NAMALWA (cell line): ENCODE measurements at places on chromosomes 3 and 15.

GRCh38 chr3:42301446-42302175 lies 35.6 kb upstream of the CCK start:
- no peak for DNase-seq

DNA sequence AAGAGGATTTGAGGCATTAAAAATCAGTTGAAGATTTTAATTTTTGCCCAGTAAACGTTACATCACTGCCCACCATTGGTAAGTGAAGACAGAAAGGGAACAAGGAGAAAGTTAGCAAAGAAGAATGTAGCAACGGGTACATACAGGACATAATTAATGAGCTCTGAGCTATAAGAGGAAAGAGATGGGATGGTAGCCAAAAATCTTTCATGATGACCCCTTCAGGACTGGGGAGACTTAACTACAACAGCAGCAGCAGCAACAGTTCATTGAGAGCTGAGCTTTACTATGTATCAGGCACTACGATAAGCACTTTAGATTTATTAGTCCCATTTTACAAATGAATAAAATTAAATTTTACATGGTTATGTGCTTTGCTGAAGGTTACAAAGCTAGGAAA lies 18.4 kb downstream of the EMC4 start:
- DNase-seq: no peak

DNA sequence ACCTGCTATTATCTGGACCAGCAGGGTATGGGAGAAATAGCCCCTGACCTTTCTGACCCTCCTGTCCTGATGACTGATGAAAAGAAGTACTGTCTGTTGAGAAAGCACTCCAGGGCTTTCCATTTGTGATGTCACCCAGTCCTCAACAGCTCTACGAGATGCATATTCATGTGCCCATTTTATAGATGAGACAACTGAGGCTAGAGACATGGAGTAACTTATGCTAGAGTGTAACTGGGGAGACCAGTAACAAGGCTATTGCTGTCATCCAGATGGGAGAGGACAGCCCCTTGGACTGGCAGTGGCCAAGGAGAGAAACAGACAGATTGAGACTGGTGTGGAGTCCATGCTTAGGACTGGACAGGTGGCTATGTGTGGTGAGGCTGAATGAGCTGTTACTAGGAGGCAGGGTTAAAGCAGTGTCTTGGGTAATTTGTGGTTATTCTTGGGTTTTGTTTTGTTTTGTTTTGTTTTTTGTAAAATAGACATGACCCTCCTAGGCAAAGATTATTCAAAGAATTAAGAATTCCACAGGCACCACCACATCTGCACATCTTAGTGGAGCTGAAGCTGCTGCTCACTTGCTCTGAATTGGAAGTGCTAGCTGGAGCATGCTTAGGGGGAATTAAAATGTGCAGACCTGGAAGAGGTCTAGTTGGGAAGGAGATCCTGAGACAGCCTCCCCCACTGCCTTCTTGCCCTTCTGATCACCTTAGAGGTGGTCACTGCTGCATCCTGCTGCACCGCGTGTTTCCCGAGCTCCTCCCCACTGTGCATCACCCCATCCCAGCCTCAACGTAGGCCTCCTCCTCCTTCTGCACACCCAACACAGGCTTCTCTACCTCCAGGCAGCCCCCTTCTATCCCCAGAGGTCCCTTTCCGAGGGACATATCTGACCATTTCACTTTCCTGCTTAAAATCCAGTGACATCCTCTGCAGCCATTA lies 8.4 kb downstream of the HRH1 start:
- no peak for DNase-seq

DNA sequence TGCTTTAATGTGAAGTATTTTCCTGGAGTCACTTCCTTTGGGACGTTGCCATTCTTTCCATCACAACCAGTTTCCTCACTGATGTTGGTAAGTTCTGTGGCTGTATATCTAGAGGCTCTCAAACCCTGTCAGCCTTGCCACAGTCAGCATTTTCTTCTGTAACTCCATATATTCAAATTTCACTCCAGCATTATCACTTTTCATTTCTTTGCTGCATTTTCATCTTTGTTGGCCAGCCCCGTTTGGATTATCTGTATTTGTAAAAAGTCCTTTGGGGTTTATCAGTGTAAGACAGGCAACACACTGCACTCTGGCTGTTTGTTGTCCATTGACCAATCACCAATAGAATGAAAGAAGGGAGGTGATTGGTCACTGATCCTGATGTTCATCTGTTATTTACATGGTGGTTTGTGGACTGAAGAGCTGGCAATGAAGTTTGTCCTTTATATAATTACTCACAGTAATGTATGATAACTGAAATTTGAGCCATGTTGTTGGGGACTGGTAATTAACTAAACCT lies 20.3 kb downstream of the GMPS start:
- no peak for DNase-seq

DNA sequence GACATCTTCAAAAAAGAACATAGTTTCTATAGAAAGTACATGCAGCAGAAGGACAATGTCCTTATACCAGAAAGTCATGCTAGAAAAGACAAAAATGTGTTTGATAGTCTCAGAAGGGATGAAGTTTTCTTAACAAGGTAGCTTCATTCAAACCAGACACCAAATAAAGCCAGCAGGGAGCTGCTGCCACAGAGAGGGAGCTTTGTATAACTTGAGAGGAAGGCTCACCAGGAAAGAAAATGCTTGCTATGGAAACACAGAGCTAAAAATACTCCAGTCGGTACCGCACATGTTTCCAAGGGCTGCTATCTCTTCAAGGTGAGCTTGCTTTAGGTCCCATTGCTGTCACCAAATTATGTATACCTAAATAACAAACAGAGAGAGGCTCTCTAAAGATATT lies 1074.8 kb upstream of the ALCAM start:
- peak; percentile 25 for DNase-seq

GRCh38 chr3:63046152-63046551 lies 170.9 kb upstream of the CADPS start:
- DNase-seq: no peak

DNA sequence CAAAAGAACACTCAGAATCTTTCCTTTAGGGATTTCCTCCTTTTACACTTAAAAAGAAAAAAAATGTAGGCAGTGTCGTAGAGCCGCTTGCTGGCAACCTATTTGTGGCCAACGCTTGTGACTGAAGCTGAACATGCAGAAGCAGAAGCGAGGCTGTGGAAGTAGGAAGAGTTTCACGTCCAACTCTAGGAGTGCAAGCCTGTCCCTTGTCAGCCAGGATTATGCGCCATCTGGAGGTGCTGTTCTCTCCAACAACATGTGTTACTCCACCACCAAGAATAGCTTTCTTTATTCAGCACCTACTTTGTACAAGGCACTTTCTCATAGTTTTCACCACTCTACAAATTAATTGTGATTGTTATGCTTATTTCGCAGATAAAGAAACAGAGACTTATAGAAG lies 223.2 kb upstream of the LMCD1 start:
- peak; percentile 5 for DNase-seq

- no peak for DNase-seq
Measured at GRCh38 chr3:150757364-150757763, 5.6 kb downstream of the SIAH2 start.

DNA sequence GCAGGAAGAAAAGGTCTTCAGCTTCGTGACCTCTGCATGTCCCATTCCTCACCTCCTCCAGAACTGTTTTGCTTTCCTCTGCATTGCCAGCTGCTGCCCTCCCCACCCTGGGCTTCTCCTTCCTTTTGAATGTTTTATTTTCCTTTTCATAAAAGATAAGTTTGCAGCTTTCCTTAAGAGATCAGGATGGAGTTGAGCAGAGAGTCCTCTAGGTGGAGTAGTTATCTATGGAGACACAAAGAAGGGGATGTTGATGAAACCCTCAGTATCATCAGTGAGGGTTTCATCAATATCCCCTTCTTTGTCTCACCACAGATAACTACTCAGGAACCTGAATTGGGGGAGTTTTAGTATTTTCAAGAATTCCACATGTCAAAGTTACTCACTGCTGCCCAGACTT lies 19.0 kb upstream of the SLC25A36 start:
- peak; percentile 50 for DNase-seq

DNA sequence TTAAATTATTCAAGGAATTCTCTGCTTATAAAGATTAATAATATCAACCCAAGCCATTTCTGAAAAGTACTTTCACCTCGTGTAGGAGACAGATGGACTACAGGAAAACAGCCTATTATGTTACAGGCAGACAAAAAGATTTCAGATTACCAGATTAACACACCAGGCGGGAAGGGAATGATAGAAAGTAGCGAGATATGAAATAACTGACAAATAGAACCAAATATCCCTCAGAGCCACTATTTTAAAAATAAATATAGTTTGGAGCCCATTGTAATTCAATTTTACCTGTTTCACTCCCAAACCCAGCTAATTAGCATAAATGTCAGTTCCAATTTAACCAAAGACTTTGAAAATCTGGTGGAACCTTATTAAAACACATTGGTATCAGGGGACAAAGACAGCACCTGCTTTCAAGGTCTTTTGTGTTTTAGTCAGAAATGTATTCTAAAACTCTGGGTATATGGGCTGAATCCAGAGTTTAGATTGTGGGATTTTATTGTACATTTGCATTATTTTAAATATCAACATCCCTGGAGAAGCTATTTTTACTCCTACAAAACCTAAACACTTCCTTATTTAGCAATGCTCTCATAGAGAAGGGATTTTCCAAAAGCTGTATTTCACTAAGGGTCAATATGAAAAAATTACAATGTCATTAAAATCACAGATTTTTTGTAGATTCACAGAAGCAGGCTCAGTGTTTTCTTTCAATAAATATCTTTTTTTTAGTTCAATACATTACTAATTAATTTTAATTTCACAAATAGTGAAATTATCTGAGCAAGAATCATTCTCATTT lies 138.4 kb downstream of the TNIK start:
- no peak for DNase-seq

DNA sequence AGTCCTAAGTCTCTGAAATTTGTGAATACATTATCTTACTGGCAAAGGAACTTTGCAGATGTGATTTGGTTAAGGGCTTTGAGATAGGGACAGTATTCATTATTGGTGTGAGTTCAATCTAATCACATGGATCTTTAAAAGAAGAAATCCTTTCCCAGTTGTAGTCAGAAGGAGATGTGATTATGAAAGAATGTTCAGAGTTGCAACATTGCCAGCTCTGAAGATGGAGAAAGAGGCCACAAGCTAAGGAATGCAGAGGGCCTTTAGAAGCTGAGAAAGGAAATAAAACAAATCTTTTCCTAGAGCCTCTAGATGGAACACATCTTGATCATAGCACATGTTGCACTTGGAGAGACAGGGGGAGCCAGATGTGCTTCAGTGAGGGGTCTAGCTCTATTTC lies 27.7 kb upstream of the SIAH2 start:
- no peak for DNase-seq

GRCh38 chr3:143578810-143579435 lies 269.3 kb downstream of the SLC9A9 start:
- no peak for DNase-seq

- DNase-seq: no peak
Measured at GRCh38 chr3:51585197-51585596, 46.7 kb downstream of the RAD54L2 start.

- no peak for DNase-seq
Measured at GRCh38 chr15:57018151-57018550, 99.7 kb downstream of the TCF12 start.

GRCh38 chr3:168876346-168877035 lies 780.8 kb upstream of the GOLIM4 start:
- DNase-seq: no peak

DNA sequence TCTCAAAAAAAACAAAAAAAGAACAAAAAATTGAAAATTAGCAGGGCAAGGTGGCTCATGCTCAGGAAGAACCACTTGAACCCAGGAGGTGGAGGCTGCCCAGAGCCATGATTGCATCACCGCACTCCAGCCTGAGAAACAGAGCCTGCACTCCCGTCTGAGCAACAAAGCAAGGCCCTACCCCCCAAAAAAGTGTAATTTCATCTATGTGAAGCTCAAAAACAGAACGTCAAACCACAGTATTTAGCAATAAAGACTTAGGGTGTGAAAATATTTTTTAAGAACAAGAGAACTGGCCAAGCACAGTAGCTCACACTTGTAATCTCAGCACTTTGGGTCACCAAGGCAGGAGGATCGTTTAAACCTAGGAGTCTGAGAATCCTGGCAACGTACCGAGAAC lies 38.2 kb downstream of the STAG1 start:
- no peak for DNase-seq

GRCh38 chr3:130834476-130834875 lies 59.4 kb upstream of the ATP2C1 start:
- no peak for DNase-seq

GRCh38 chr3:82773207-82773606 lies 1011.8 kb upstream of the GBE1 start:
- DNase-seq: no peak

DNA sequence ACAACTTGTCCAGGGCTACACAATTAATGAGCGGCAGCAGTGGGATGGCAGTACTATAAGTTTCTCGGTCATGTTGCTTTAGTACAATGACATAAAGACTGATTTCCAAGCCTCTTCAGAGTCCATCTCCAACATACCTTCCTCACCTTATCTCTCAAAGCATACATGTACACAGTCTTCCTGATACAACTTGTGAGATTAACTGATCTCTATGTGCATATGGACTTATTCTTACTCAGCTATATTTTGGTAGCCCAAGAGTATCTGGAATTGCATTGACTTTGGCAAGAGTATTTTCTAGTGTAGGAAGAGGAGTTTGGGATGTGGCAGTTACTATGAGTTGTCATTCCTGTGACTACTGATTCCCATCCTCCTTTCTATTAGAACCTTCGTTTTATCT lies 575.0 kb downstream of the EDEM1 start:
- no peak for DNase-seq

DNA sequence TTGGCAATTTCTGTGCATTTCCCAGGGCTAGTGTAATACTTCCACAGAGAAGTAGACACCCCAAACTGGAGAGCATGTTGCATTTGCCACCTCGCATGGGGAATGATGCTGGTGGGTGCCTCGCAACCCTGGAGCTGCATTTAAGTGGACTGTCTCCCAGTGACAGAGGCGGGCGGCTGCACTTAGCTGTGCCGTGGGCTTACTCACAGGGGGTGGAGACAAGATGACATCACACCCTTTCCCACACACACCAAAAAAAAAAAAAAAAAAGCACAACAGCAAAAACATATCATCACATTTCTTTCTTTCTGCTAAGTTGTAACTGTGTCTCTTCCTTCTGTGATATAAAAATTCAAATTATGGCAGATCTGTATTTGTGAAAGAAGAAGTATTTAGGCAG lies at the start of gene ABI3BP:
TSS of gene ABI3BP (minus strand) at position 113 of the 400 bp plus-strand sequence. CDS start at position 76, 37 bp downstream.
- no peak for DNase-seq

- no peak for DNase-seq
Measured at GRCh38 chr3:49162751-49163419, 3.2 kb downstream of the CCDC71 start.

DNA sequence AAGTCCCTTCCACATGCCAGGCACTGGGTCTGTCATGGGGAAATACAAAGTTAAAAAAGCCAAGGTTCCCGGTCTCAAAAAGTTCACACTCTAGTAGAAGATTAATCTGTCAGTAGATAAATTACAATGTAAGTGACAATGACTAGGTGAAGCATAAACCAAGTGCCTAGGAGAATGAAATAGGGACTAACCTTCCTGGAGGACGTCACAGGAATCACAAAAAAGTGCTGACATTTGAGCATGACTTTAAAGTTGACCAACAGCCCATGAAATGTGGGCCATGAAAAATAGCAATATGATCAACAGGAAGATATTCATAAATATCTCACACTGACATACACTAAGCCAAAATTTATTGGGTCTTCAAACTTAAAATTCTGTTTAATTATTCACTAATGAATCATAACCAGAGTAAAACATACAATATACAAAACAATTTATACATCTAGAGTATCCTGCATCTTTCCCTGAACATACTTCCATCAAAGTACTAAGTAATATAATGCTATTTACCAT lies 20.0 kb downstream of the COPS2 start:
- DNase-seq: no peak
